Dermis blood vessel endothelial cell (primary cell): ENCODE measurements at places on chromosomes 3 and 15. TPM values are rescaled to one million over a fixed set of nuclear protein-coding genes. Genes with fewer than 3 reads are reported as not detected.

DNA sequence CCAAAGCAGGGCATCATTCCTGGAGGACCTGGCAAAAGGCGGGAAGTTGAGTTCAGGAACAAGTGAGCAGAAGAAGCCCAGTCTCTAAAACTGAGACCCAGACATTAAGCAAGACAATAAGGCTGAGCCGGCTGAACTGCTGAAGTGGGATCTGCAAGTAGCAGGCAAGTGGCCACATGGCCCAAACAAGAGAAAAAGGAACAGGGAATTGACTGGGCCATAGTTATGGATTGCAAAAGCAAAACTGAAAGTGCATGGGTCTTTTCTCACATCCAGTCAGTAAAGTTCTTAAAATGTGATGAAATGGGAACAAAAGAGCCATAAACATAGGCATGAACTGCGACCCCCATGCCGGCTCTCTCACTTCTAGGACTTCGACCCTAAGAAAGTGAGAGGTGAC lies 101.2 kb downstream of the SCN11A start:
- no peak for DNase-seq

The CRABP1 gene
- not detected in 2 replicates for total RNA-seq

DNA sequence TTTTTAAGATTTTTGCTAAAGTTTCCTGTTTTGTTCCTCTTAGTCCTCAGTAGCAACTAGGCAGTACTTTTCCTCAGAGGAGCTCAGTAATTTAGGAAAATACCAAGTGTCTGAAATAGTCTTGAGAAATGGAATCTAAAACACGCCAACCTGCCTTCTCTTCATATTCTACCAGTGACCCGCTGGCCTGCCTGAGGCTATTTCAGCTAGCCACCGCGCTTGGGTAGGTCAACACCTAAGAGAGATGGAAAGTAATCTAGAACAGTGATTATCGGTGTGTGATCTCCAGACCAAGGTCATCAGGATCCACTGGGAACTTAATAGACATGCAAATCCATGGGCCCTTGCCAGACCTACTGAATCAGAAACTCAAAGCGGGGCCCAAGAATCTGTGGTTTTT lies 7.5 kb downstream of the LCTL start:
- no peak for DNase-seq

The ACTC1 gene
- total RNA-seq = not detected in 2 replicates

DNA sequence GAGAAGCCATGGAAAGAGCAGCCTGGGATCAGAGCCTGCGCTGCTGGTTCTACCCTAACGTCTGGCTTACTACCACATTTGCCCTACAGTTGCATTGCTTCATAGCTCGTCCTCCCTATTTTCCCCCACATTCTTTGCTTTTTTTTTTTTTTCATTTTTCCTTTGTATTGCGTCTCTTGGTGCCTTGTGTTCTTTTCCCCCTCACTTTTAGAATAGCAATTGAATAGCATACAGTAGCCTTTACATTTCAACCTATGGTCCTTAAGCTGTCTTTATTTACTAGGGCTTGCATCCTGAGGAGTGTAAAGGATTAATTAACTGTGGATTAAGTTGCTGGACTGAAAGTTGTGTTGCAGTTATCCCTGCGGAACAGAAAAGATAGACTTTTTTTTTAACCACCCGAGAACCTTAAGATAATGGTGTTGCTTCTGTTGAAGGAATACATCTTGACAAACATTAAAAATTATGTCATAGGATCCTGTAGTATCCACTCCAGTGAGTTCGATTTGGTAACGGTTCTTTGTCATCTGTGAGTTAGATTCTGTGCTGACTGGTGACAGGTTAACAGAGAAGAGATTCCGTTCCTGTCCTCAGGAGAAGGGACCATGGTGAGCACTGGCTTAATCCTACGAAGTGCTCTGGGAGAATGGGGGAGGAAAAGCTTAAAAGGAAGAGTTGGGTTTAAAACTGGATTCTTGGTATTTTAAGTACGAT lies 417.4 kb upstream of the NAALADL2 start:
- no peak for DNase-seq

The KLHL40 gene
- 0.17 TPM in 1 of 2 replicates, not detected in the other for total RNA-seq

GRCh38 chr3:141243271-141243707 lies 11.7 kb downstream of the PXYLP1 start:
- DNase-seq = no peak

GRCh38 chr3:32794487-32795308 lies 23.1 kb upstream of the TRIM71 start:
- DNase-seq = no peak

- DNase-seq = no peak
These were observed 19.6 kb downstream of the NSUN3 start for GRCh38 chr3:94082391-94082937.

DNA sequence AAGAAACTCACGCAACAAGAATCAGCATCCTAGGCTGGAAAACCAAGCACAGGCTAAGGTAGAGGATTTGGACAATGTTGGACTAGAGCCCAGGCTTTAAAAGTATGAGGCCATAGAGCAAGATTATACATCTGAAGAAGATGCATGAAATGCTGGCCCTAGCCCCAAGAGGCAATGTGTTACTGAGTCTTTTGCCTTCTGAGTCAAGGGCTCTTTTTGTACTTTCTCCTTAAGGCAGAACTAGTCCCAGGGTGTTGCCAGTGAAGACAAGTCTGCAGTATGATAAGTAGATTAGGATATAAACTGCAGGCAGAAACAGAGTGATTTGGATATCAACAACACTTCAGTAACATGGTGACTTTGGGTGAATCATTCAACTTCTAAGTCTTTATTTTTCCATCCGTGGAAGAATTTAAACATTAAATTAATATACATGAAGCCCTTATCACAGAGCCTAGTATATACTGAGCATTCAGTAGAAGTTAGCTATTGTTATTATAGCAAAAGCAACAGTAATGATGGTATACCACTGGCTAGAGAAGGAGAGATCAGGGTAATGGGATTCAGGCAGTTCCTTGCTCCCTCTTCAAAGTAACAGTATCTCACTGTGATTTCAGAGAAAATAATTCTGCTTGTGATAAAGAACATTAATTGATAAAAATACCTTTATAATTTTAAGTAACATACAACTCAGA lies 99.9 kb upstream of the MLF1 start:
- peak; percentile 1 for DNase-seq

DNA sequence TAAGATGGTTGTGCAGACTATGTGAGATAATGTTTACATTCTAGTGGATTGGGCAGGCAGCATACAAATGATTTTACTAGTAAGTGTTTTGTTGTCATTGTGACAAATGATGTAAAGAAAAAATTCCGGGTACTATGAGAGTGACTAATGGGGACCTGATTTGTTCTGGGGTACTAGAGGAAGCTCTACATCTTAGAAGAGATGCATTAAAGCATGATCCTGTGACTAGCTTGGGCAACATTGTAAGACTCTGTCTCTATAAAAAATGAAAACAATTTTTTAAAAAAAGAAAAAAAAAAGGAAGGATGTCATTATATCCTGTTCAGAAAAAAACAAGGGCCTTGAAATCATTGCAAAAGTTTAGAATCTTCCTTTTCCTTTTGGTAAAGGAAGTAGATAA lies 58.1 kb upstream of the MYRIP start:
- peak; percentile 9 for DNase-seq

The SPTBN5 gene
- total RNA-seq = 3.2 and 11.1 TPM in 2 replicates

The CLDN16 gene
- 0.09 and 0.34 TPM in 2 replicates for total RNA-seq

GRCh38 chr3:126679831-126680666 lies 24.0 kb upstream of the CHCHD6 start:
- no peak for DNase-seq

The IL12A gene
- total RNA-seq = 0.60 and 0.68 TPM in 2 replicates

The SEMA7A gene
- total RNA-seq = 0.51 and 2.2 TPM in 2 replicates

DNA sequence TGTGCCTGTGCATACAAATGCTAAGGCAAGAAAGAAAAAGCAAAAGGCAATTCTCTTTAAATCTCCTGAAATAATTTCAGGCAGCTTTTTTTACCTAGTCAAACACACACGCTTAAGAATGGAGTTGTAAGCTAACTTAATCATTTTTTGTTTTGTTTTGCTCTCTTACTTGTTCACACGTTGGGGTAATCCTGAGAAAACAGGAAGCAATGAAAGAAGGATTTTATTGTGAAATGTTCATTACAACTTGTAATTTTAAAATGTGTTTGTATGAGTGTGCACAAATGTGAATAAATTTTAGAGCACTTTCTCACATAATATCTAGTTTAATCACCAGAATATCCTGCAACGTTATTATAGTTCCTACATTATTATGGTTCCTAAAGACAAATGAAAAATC lies 263.8 kb downstream of the LPP start:
- no peak for DNase-seq

GRCh38 chr15:101359365-101359947 lies 64.4 kb upstream of the SNRPA1 start:
- DNase-seq = no peak

The ROPN1 gene
- not detected in 2 replicates for total RNA-seq

GRCh38 chr3:116815321-116815720 lies 105.7 kb downstream of the TUSC7 start:
- no peak for DNase-seq

DNA sequence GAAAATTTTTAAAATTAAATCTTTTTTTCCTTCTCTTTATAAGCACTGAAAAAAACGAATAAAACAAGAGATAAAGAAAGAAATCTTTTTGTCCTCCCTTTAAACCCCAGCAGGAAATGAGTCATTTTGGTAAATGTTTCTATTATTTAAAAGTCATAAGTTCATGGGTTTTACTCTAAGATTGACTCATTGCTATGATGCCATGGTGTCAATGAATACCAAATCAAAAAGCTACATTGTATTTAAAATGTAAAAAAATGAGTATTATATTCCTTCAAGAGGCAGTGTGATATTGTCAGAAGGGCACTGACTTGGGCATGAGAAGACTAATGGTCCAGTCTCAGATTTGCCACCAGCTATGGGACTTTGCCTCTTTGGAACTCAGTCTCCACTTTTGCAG lies 303.4 kb upstream of the DNAJC19 start:
- no peak for DNase-seq

DNA sequence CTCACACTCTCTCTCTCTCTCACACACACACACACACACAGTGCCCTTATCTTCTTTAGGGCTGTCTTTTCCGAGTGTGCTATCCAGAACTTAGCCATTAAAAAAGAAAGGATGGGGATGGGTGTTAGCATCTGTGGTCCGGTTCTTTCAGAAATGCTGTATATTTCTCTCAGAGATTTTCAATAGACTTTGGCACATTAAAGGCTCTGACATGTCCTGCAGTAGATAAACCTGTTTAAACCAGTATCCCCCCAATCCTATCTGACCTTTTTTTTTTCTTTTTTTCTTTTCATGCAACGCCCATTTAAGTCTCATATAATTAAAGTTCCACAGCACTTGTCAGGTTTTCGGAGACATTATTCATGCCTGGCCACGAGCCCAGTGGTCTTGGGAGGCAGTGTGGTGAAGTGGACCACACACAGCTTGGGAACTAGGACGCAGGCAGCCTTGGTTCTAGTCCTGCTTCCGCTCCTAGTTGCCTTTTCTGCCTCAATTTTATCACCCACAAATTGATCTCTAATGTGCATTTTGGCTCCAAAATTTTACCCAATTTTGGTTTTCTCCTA lies 13.3 kb downstream of the CAV3 start:
- no peak for DNase-seq

- no peak for DNase-seq
These were observed 34.4 kb upstream of the MYO5C start for GRCh38 chr15:52329987-52330386.

GRCh38 chr3:11499144-11499543 lies 144.6 kb downstream of the VGLL4 start:
- peak; percentile 65 for DNase-seq

The GOLGA6L10 gene
- 0.17 and 0.65 TPM in 2 replicates for total RNA-seq

DNA sequence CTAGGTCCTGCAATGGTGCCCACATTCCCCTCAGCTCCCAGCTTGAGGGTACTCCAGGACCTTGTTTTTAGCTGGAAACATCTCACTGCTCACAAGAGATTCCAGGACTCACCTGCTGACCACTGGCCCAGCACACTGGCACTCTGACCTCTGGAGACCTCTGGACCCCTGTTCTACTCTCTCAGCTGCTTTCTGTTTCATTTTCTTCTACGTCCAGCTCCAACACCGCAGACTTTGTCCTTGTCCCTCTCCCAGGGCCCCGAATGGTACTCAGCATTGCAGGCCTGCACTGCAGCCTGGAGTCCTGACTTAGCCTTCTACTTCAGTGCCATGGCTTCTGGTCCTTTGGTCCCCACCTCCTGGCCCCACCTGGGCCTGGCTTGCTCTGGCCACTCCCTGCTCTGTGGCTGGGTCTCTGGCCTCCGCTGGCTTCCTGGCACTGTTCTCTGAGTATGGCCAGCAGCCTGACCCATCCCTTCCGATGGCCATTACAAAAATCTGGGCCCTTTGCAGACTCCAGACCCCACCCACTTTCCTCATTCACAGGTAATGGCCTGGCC lies 27.9 kb downstream of the KY start:
- DNase-seq = no peak

- no peak for DNase-seq
These were observed 89.3 kb upstream of the IGSF10 start for GRCh38 chr3:151550025-151550618.

DNA sequence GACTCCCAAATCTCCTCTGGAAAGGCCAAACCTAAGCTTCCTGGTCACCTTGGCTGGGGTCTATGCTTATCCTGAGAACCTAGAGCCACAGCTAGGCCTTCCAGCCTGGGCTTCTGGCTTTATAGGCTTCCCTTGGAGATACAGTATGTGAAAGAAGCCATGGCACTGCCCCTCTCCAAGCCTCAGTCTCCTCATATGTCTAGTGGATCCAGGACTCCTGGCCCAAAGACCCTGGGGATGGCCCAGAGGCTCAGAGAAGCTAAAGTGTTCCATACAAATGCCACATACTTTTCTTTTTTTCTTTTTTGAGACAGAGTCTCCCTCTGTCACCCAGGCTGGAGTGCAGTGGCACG lies 8.6 kb downstream of the ACAA1 start:
- DNase-seq = no peak

The DAZL gene
- not detected in 2 replicates for total RNA-seq

DNA sequence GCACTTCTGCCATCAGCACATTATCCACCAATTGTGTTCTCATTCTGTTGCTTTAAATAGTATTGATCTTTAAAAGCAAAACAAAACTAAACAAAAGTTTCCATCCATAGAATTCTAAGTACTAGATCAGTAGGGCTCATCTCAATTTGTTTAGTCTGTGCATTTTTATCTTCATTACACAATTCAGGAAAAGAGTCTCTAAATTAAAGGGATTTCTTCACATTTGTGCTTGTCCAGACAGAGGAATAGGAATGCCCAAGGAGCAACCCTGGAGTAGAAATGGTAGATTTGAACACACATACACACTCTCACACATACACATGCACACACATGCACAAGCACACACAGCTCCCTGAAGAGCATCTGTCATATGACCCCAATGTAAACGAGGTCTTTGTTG lies 21.4 kb downstream of the LMCD1 start:
- DNase-seq = no peak

The LPP gene
- 45.8 and 57.7 TPM in 2 replicates for total RNA-seq

The ITIH1 gene
- not detected in 2 replicates for total RNA-seq
